ENCODE measurements at places on chromosomes 4 and X.

- DNase-seq, result no peak
These were observed 47.0 kb downstream of the SNX25 start for GRCh38 chr4:185256446-185256845.

- peak; percentile 82 for DNase-seq
These were observed 46.5 kb upstream of the HMX1 start for GRCh38 chr4:8917868-8918783.

- no peak for DNase-seq
These were observed 165.2 kb downstream of the CCSER1 start for GRCh38 chr4:90292438-90292837.

GRCh38 chr4:14368391-14368790, 633.9 kb upstream of the CPEB2 start:
- no peak for DNase-seq

DNA sequence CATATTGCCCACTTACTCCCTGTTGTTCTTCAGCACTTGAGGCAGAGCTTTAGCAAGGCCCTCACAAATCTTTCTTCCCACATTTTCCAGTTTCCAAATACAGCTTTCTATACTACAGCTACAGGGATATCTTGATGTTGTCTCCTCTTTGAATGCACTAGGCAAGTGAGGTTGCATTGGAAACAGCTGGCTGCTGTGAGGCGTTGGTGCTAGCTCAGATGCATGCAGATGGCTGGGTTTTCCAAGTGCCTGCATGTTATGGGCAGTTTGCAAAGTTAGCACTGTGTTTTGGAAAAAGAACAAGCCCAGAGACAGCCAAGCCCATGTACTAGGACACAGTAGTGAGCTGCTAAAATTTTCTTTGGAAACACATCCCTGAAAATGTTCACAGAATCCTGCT, 315.1 kb upstream of the RASGEF1B start:
- no peak for DNase-seq

DNA sequence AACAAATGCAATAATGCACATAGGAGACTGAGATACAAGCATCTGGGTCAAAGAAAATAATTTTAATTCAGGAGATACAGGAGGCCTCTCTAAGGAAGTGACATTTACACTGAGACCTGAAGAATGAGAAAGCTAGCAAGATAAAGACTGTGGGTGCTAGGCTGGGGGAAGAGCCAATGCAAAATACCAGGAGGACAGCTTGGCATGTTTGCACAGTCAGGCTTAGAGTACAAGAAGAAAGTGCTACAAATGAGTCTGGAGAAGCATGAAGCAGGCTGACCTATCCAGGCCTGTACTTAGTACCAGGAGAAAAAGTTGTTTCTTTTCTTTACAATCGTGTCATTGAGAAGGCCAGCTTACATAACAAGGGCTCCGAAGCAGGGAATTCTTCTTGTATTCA, 56.9 kb downstream of the GABRB1 start:
- DNase-seq, result no peak

GRCh38 chr4:182894681-182895275, 22.4 kb downstream of the DCTD start:
- DNase-seq, result no peak

- no peak for DNase-seq
These were observed 13.6 kb downstream of the JADE1 start for GRCh38 chr4:128823025-128823661.

DNA sequence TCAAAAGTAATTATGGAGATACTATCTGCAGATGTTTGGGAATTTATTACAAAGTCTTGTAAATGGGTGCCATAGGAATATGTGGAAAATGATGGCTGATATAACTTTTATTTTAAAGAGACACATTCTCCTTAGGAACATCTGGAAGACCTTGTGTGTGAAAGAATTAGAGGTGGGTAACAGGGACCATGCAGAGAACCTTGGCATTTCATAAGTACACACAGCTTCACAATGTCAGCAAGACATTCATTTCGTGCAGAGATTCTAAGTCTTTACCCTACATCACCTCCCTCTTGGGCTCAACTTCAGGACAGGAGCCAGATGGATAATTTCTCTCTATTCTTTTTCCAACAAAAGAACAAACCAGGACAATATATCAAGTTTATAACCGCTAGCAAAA, 458.1 kb upstream of the INTU start:
- no peak for DNase-seq

DNA sequence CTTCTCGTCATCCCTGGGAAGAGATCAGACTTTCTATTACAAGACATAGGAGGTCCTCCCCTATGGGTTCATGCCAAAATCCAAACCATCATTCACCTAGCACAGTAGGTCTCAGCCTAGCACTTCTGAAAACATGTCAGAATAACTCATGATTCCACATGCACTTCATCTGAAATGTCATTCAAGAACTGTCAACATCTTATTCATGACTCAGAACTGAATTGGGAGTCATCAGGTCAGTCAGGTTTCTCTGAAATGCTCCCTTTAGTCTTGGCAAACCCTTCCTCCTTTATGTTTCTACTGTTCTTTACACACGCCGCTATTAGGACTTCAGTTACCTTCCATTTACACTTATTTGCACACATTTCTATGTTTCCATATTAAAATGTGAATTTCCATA, 67.2 kb downstream of the ANTXR2 start:
- no peak for DNase-seq

DNA sequence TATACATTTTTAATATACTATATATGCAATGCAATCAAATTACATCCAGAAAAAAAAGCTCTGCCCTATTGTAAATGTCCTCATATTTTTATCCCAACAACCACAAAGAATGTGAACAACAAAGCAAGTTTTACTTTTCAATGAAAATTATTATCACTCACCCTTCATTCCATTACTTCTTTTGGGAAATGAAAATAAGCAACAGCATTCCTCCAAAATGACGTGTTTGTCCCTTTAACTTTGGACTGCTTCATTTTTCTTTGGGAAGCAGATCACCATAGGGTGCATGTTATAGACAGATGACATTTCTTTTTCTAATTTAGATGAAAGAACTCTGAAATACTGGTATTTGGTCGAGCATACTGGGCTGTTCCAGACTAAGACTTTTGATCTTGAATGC, 667.1 kb upstream of the BOD1L1 start:
- no peak for DNase-seq

- DNase-seq, result no peak
These were observed 15.6 kb upstream of the TMEM131L start for GRCh38 chr4:153450544-153450917.

GRCh38 chr4:6524436-6524835, 50.6 kb upstream of the MAN2B2 start:
- DNase-seq, result no peak

DNA sequence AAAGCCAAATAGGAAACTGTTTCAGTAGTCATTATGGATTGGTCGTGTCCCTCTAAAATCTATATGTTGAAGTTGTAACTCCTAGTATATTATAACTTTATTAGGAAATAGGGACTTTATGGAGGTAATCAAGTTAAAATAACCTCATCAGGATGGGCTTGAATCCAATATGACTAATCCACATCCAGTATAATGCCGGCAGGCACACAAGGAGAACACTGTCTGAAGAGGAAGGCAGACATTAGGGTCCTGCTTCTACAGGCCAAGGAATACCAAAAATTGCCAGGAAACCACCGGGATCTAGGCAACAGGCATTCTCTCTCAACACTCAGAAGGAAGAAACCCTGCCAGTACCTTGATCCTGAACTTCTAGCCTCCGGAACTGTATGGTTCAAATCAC, 130.3 kb downstream of the ATP10D start:
- no peak for DNase-seq

DNA sequence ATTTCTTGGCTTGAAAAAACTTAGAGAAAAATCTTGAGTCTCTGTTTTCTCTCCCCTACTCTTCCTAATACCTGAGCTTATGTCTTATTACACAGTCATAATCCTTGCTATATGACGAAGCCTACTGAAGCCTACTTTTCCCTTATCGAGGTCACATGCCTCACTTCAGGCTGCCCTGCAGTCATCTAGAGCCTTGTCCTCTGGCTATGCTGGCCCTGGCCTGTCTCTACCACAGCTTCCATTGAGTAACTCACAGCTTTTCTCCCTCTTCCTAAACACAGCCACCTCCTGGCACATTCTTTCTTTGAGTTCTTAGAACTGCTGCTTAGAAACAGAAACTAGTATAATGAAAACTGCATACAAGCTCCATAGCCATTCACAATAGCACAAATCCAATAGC, 1698.3 kb downstream of the STIM2 start:
- no peak for DNase-seq

DNA sequence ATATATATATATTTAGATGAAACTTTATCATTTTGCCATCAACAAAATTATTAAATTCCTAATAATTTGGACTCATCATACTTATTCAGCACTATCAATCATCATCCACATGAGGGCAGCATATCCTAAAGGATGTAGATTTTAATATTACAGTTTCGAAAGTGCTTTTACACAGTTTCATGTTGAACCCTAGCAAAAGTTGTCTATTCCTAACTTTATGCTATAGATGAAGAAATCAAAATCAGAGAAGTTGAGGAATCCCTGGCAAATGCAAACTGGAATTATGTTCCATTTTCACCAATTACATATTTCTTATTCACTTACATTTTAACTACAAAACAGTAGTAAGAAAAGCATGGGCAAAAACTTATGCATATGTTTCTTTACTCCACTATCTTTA, 36.6 kb upstream of the UGT2A1 start:
- no peak for DNase-seq

DNA sequence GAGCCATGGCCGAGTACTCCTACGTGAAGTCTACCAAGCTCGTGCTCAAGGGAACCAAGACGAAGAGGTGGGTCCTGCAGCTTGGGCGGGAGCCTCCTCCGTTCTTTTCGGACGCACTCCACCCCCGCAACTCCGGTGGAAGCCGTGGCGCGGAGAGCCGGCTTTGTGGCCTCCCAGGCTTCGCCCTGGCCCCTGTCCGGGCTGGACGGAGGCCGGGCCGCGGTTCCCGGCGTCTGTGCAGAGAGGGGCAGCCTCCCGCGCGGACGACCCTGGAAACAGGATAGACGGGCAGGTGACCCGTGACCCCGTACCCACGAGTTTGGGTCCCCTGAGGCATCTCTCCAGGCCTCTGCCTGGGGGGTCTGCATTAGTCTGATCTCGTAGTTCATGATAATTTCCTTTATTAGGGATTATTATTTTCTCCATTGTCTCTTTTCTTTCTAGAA, 356 bp downstream of the FRG1 start:
- no peak for DNase-seq

DNA sequence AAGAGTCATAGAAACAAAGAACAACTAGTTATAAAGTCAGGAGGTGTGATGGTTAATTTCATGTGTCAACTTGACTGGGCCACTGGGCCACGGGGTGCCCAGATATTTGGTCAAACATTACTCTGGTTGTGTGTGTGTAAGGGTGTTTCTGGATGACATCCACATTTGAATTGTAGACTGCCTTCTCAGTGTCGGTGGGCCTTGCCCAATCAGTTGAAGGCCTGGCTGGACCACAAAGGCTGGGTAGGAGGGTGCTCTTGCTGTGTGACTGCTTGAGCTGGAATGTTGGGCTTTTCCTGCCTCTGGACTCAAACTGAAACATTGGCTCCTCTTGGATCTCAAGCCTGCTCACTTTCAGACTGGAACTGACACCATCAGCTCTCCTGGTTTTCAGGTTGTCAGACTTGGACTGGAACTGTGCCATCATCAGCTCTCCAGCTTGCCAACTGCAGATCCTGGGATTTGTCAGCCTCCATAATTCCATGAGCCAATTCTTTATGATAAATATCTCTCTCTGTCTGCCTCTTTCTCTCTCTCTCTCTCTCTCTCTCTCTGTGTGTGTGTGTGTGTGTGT, 41.4 kb downstream of the CLDN34 start:
- no peak for DNase-seq

DNA sequence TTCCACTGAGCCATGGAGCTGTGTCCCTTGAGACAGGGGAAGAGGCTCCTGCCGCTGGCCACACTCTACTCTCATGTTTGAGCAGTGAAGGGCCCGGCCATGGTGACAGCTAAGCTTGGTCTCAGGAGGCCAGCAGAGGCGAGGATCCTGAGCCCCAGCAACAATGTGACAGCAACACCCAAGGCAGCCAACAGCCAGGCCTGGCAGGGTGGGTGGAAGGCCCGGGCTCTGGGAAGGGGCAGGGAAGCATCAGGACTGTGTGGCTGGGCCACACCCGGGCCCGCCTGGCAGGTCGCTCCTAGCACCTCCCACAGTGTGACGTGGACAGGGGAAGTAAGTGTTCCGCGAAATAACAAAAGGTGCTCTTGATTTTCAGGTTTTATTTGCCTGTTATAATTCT, 24.8 kb downstream of the L1CAM start:
- DNase-seq, result no peak

DNA sequence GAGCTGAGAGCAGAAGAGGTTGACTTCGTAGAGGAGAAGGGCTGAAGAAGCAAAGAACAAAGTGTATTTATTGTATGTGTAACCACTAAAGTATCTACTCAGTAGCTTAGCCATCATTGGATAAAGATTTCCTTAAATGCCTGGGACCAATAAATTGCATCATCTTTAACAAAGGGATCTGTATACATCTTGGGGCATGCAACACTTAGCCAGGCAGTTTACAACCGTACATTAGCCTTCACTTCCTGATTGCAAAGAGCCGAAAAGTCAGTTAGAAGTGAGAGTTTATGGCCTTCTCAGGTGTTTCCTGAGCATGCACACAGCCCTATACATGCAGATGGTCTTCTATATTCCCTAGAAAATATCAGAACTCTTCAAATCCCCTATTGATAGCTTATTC, 68.0 kb upstream of the MAGED1 start:
- DNase-seq, result no peak

DNA sequence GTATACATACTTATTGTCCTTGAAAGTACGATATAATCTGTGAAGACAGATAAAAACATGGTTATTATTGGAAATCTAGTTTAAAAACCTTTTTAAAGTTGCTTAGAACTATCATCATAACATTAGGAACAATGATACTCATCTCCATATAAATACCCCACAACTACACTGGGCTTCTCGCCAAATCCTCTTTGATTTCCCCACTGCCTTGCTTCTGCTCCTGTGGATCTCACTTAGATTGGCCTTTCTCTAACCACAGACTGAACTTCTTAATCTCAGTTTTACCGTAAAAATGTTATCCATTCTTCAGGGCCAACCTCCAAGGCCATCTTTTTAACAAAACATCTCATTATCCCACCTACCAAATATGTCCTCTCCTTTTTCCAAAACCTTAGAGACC, 77.6 kb downstream of the PRKG2 start:
- DNase-seq, result no peak

GRCh38 chrX:23952984-23953907, 45.4 kb downstream of the CXorf58 start:
- DNase-seq, result peak; percentile 53

GRCh38 chrX:30981968-30982367, 89.9 kb downstream of the FTHL17 start:
- DNase-seq, result no peak

- no peak for DNase-seq
These were observed 2.3 kb downstream of the FRMPD3 start for GRCh38 chrX:107451731-107452130.

DNA sequence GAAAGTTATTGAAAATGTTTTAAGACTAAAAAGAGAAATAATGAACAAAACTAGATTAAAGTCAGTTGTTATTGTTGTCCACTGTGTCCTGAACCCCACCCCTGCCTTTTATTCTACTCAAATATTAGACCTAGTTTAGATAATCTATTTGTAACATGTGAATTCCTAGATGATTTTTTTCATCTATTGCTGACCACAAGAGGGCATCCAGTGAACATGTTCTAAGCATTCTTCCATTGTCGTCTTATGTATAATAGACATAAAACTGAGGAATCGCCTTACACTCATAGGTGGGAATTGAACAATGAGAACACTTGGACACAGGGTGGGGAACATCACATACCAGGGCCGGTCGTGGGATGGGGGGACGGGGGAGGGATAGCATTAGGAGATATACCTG, 36.4 kb upstream of the HPRT1 start:
- DNase-seq, result no peak

All from activated naive CD8-positive, alpha-beta T cell treated with anti-CD3 and anti-CD28 coated beads, Interleukin-2, amount 10 ng/mL, durations not matched to agents 7 days and 5 days (primary cell).